ENCODE measurements at places on chromosomes 16 and 17.

- DNase-seq, result no peak
These were observed 44.7 kb downstream of the FZD2 start for GRCh38 chr17:44601973-44602372.

- no peak for DNase-seq
These were observed 1.5 kb downstream of the LRRC3C start for GRCh38 chr17:39928858-39929645.

GRCh38 chr17:17830740-17831207, 6.0 kb downstream of the SREBF1 start:
- DNase-seq, result no peak

- no peak for DNase-seq
These were observed 92.8 kb downstream of the AMFR start for GRCh38 chr16:56332464-56333079.

- no peak for DNase-seq
These were observed 3.1 kb downstream of the CACNB1 start for GRCh38 chr17:39194089-39194984.

GRCh38 chr16:2716948-2717347, 3.1 kb downstream of the PRSS27 start:
- no peak for DNase-seq

DNA sequence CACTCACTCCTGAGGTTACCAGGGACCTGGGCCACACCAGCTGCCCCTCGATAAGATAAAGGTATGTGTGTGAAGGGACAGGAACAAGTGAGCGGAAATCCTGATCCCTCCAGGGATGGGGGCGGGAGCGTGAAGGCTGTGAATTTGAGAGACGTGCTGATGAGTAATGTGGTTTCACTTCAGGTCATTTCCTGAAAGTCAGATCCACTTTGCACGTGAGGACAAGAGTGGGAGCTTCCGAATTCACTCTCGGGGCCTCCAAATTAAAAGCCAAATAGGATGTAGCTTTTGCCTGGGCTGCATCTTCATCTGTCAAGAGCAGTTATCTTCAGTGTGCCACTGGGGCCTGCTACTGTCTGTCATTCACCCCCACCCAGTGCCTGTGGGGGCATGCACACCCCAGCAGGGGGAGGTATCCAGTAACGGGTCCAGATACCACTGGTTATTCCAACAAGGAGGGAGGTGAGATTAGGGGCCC, 87.4 kb upstream of the LHX1 start:
- no peak for DNase-seq

Data from stimulated activated CD4-positive, alpha-beta T cell treated with anti-CD3 and anti-CD28 coated beads, Interleukin-15, amount 100 ng/mL, for 1 hour (primary cell).